Progenitor cell of endocrine pancreas (in vitro differentiated cells): ENCODE measurements at places on chromosomes 3 and 15.

- DNase-seq = no peak
Measured at GRCh38 chr3:99576904-99577559, 61.4 kb upstream of the COL8A1 start.

GRCh38 chr3:44415421-44415820 lies 62.0 kb downstream of the ZNF445 start:
- DNase-seq = no peak

GRCh38 chr15:28885128-28885629 lies 595 bp upstream of the APBA2 start:
- DNase-seq = no peak

DNA sequence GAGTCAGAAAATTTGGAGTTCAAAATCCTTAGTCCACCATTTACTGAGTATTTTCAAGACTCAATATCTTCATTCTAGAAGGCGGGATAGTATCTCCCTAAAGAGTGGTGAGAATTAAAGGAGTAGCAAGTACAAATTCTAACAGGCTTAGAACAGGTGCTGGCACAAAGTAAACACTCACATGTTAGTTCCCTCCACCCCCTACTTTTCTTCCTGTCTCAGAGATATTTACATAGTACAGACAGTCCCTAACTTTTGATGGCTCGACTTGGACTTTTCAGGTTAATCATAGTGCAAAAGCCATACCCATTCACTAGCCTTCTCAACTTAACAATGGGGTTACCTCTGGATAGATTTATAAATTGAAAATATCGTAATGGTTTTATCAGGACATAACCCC lies 476.2 kb upstream of the RASGRP1 start:
- no peak for DNase-seq

GRCh38 chr3:162555761-162556160 lies 1059.2 kb downstream of the OTOL1 start:
- DNase-seq = no peak

DNA sequence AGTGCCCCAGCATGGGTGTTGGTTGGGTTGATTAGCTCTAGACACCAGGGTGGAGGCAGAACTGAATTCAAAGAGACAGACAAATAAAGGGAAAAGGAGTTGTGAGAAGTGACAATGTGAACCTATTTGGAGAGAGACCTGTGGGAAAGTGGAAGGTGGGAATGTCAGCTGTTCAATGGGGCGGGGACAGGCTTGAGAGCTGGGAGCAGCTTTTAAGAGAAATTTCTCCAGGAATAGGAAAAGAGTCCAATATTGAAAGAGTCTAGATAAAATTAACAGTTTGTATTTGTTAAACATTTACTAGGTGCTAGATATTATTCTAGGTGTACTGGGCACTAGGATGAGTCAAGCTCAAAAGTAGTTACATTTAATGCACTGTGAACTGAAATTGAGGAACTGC lies 225.3 kb downstream of the GAP43 start:
- DNase-seq = no peak

DNA sequence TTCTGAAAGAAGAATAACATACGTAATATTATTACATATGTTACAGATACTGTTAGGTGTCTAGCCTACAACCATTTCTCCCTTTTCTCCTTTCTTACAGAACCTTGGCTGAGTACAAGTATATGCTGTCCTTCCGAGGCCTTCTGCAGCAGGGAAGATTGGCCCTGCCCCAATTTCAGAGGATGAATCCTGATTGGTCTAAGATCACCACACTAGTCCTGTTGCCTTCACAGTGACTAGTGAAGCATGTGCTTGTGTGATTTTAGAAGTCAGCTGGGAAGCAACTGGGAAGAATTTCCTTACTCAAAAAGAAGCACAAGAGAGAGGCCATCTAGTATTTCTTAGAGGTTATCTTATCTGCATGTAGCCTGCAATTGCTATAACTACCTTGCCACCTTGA lies 30.6 kb upstream of the MECOM start:
- DNase-seq = no peak

DNA sequence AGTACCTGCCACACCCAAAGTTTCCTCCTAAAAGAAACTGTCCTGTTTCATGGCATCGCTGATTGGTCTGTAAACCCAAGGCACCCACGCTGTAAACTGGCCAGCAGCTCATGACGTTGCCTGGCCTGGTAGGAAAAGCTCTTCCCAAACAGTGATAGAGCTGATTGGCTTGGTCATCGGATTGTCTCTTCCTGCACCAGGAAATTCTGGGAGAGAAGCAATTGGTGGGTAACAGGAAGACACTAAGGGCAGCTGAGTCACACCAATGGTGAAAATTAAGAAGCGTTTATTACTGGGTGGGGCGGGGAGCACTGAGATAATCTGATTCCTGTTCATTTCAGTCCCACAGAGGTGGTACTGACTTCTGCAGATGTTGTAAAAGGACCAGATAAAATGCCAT lies 31.0 kb downstream of the KLHL6 start:
- DNase-seq = no peak

DNA sequence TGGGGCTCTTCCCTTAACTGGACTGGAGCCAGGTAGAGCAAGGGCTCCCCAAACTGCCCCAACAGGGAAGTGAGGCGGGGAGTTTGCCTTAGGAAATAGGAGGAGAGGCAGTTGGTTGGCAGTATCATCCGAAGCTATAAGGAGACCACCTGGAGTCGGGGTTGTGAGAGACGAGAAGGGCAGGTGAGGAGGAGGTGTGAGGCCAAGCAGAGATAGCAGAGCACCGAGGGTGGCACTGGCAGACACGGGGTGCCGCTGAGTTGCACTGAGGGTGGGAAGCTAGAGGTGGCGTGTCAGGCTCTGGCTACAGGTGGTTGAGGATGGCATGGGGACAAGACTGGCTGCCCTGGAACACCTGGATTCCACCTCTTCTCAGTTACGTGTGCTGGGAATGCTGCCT lies 17.2 kb downstream of the RASGRF1 start:
- no peak for DNase-seq

DNA sequence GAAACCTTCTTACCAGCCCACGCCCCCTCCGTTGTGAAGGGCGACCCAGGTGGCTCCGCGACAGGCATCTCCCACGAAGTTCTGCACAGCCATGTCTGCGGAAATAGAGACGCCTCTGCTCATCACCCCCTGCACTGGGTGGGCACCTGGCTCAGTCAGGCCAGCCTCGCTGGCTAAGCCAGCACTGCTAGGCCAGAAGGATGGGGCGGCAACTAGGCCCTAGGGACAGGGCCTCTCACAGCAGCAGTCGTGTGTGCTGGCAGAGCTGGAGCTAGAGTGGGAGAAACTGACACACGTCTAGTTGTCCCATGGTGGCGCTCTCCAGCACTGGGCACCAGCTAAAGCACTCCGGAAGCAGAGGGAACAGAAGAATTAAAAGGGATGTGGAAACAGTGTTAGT lies 12.5 kb upstream of the ZXDC start:
- DNase-seq = no peak

DNA sequence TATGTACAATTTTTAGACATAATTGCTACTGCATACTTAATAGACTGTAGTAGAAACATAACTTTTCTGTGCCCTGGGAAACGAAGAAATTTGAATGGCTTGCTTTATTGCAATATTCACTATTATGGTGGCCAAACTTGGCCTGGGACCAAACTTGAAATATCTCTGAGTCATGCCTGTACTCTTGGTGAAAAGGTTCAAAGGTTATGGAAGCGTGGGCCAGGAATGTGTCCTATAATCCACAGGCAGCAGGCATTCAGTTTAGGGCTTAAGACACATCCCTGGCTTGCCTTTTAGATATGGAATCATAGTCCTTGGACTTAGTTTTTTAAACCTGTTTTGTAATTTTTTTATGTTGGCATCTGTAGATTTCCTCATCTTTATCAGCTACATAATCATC lies 124.3 kb downstream of the LRIG1 start:
- no peak for DNase-seq

GRCh38 chr15:73752806-73753193 lies 351 bp downstream of the INSYN1 start:
- DNase-seq = peak; percentile 21

DNA sequence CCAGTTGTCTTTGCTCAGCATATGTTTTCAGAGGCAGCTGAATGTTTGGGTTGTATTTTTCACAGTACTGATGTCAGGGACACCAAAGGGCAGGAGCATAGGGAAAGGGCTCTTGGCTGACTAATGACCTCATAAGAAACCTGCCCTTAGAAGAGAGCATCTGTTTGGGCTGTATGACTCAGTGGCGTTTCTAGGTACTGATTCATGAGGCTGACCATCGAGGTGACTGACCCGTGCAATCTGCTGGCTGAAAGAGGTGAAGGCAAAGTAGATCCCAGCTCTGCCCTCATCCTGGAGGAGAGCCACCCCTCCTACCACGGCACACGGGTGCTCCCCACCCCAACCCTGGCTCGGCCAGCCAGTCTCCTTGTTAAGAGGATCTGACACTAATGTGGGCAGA lies 8.3 kb downstream of the LMCD1 start:
- no peak for DNase-seq

GRCh38 chr3:54783611-54784010 lies 144.2 kb downstream of the LRTM1 start:
- DNase-seq = no peak

DNA sequence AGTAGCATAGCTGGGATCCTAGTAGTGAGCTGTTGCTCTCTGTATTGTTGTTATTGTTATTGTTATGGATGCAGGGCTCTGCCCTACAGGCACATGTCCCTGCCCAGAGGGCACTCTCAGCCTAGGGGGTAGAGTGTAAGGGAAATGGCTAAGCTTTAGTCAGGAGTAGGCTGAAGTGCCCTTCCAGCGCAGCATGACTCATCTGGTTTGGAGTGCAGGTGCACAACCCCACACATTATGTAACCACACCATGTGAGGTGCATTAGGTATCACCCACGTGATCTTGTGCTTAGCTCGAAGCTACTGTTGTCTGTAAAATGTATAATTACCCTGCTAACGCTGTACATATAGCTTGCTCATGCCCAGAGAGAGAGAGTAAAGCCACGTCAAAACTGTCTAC lies 48.3 kb upstream of the TIPARP start:
- DNase-seq = no peak

DNA sequence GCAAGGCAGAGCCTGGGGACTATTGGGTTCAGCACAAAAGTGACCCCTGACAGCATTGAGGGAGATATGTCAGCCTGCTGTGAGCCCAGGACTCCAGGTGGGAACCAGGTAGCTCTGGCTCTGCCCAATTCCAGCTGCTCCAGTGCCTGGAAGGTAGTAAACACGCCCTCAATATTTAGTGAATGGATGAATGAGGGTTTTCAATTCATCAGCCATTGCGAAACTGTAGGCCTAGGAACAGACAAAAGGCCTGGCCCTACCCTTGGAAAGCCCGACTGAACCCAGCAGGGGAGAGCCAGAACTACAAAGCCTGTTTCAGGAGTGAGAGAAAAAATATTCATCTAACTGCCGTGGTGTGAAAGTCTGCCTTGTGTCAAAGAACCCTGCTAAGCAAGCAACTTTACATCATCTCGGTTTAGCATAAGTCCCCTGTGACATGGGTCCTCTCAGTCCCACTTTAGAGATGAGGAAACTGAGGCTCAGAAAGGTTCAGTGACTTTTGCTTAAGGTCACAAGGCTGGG lies 8.1 kb upstream of the CSK start:
- DNase-seq = no peak

DNA sequence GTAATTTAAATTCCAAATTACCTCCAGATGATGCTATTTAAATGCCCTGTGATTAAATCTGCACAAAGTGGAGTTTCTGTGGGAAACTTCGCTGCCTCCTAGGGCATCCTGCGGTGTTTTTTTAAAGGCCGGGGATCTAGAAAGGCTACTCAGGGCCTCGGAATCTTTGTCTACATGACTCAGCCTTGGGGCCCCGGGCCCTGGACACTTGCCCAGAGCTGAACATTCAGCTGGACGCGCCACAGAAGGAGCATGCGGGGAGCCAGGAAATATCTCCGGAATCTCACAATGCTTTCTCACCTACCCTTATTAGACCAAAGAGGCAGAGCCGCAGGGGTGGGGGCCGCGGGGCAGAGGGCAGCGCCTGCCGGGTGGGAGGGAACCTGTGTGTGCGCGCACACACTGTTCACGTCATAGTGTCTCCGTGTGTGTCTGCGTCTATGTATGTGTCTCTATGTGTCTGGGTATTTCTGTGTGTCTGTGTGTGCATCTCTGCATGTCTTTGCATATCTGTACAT lies 145.5 kb upstream of the TPM1 start:
- DNase-seq = no peak

DNA sequence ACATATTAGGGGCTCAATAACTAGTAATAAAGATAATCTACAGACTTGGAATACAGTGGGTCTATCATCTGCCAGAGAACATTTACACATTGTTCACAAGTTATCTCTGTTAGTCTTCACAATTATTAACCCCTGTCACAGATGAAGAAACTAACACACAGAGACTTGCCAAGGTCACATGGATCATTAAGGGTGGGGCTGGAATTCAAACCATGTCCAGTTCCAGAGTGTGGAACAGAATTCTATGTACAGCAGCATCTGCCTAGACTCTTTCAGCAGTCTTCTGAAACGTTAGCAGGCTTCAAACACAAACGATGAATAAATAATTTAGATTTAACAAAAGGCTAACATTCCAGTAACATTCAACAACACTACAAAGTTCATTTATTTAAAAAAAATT lies 673.9 kb upstream of the NR2F2 start:
- DNase-seq = no peak

DNA sequence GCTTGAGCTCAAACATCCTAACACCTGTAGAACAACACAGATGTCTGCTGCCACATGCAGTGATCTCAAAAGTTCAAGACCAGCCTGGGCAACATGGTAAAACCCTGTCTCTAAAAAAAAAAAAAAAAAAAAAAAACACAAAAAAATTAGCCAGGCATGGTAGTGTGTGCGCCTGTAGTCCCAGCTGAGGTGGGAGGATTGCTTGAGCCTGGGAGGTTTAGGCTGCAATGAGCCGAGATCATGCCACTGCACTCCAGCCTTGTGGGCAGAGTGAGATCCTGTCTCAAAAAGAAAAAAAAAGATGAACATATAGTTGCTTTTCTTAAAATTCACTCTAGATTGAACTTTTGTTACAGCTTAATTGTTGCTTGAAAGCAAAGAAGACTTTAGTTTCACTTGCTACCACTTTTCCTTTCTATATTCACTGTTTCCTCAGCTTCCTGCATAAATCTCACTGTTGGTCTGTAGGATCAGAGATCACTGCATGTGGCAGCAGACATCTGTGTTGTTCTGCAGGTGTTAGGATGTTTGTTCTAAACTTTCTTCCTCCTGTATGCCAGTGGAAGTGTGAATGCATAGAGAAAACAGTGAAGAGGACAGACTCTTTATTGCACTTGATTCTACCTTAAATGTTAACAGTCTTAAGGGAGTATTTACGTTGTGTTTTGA lies 12.6 kb downstream of the RAB11A start:
- no peak for DNase-seq

DNA sequence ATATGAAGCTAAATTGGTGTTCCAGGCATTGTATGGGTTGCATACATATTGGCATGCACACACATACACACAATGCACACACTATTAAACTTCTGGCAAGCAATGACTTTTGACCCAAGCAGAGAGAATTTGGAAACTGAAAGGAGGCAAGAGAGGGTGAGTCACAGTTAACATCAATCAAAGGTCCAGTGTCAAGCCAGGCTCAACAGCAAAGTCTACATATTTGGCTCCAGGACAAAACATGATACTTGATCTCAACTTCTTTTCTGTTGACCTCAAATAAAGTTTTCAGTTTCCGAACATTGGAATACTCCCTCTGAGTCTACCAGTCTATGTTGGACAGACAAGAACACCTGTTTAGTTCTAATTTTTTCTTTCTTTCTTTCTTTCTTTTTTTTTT lies 28.3 kb downstream of the IL12A start:
- no peak for DNase-seq
